Regular cardiac myocyte (primary cell): ENCODE measurements at places on chromosomes 1 and 21. TPM values are rescaled to one million over a fixed set of nuclear protein-coding genes. Genes with fewer than 3 reads are reported as not detected.

Gene ANXA9
- not detected in 2 replicates for total RNA-seq

Gene IL22RA1
- not detected in 2 replicates for total RNA-seq

Gene C1orf87
- total RNA-seq: not detected in 2 replicates

Gene C1orf52
- 14.6 and 16.3 TPM in 2 replicates for total RNA-seq

Gene S100A9
- not detected in 2 replicates for total RNA-seq

Gene SGIP1
- 22.4 and 76.7 TPM in 2 replicates for total RNA-seq

Gene KLHL20
- total RNA-seq: 38.3 and 49.9 TPM in 2 replicates
